ENCODE measurements at places on chromosomes 7 and 10.

DNA sequence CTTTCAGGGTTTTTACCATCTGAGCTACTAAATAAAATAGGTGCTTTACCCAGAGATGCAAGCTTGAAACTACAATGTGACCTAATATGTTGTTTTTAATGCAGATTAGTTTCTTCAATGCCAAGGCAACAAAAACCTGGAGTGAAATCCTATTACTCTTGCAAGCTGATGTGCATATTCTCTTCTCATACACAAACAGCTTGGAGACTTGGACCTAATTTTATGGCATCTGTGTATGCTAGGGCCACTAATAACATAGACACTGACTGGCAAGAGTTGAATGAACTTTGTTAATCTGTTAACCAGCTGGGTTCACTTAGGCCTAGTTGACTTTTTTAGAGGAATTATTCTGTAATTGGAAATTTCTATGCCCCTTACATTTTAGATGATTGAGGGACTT, 23.4 kb upstream of the SMIM30 start:
- no peak for DNase-seq

DNA sequence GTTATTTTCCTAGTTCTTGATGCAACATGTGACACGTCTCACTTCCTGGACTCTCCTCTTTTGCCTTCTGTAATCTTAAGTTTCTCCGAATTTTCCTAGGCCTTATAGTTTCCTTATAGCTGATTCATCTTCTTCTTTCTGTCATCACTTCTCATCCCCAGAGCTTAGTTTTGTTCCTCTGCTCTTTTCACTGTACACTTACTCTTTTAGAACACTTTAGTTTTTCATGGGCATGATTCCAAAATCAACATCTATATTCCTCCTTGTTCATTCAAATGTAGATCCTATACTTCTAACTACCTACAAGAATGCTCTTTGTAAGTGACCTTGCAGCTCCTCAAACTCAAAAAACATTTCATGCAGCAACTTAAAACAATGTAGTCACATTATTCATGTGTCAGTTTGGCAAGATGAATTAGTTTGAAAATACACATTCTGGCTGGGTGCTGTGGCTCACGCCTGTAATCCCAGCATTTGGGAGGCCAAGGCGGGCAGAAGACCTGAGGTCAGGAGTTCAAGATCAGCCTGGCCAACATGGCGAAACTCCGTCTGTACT, 13.1 kb upstream of the SLC26A3 start:
- no peak for DNase-seq

GRCh38 chr10:29356931-29357330, 68.1 kb downstream of the LYZL1 start:
- DNase-seq, result no peak

DNA sequence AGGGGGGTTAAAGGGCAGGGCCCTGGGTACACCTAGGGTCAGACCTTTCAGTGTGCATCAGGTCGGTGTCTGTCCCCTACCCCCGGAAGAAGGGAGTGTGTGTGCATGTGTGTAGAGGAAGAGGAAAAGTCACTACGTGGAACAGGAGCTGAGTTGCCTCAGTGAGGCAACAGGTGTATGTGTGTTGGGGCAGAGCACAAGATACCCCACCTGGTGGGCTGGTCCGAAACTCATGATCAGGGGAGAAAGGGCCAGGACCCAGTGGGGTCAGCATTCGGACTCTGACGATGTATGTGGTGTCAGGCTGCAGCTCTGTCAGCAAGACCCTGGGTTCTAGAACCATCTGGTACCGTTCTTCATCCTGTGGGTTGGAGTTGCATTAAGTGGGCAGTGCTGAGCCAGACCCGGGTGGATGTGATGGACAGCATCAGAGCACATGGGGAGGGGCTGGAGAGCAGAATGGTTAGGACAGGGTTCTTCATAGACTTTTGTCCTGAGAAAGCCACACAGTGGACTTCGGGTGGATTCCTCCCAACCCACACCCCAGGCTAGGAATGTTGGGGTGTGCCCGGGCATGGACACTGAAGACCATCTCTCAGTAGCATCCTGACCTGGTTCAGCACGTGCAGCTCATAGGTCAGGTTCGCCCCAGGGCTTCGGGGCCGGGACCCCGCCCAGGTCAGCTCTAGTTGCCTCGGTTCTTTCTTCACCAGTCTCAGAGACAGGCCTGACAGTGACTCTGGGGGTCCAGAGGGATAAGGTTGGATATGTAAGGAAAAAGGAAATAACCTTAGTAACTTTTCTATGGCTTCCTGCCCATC, 10.7 kb downstream of the EPHA1 start:
- no peak for DNase-seq

- DNase-seq, result peak; percentile 49
Observed at GRCh38 chr7:142481548-142481947, 223.7 kb upstream of the PRSS58 start.

DNA sequence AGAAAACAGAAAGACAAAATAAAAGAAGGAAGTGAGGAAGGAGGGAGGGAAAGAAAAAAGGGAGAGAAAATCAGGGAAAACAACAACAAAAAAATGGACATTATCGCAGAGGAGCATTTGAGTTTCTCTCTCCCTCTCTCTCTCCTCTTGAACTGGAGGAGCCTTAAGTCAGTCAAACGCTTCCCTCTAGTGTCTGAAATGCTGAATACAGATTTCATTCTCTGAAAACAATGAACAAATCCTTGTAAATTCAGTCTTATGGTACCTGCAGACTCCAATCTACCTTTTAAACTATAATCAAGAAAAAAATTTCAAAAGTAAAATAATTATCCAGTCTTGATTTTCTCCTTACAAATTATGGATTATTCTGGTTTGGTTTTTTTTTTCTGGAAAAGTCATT, 89.2 kb upstream of the PFKP start:
- peak; percentile 40 for DNase-seq

GRCh38 chr10:48552946-48553564, 51.8 kb downstream of the ARHGAP22 start:
- no peak for DNase-seq

- DNase-seq, result no peak
Observed at GRCh38 chr10:16259726-16260125, 177.1 kb upstream of the PTER start.

DNA sequence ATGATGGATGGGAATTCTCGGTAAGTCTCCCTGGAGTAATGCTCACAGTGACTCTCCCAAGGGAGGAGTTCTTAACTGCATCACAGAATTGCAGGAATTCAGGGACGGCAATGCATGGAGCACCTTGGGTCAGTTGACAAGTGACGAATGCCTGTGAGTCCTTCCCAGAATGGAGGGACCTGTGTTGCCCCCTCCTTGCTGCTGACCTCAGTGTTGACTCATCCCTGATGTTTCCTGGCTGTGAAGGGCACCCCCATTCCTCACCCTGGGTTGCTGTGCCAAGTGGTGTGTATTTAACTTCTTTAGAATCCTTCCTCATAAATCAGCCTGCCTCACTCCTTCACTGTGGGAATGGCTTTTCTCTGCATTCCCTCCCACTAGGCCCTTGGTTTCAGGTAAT, 98.9 kb downstream of the LRMDA start:
- no peak for DNase-seq

GRCh38 chr7:117110480-117111315, 157.4 kb downstream of the ST7 start:
- DNase-seq, result no peak

GRCh38 chr10:78448994-78449418, 415.3 kb downstream of the RPS24 start:
- DNase-seq, result no peak

GRCh38 chr10:34364253-34365037, 450.7 kb downstream of the PARD3 start:
- no peak for DNase-seq

DNA sequence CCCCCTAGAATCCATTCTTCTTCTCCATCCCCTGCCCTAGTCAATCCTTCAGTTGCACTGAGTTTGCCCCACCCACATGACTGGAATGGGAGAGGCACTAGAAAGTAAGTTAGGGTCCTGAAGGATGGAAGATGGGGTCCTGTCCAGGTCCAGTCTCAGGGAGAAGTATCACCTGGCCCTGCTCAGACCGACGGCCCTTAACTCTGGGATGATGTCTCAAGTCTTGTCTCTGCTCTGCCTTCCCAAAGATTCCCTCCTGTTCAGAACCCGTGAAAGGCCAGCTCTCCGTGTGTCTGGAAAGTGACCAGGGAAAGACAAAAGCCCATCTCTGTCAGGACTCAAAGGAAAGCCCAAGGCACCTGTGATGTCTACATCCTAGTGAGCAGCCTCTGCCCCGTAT, 88.8 kb downstream of the OAT start:
- DNase-seq, result no peak

GRCh38 chr7:35553519-35553918, 141.4 kb downstream of the HERPUD2 start:
- no peak for DNase-seq

GRCh38 chr10:102402512-102402896, 7.0 kb downstream of the NFKB2 start:
- no peak for DNase-seq

DNA sequence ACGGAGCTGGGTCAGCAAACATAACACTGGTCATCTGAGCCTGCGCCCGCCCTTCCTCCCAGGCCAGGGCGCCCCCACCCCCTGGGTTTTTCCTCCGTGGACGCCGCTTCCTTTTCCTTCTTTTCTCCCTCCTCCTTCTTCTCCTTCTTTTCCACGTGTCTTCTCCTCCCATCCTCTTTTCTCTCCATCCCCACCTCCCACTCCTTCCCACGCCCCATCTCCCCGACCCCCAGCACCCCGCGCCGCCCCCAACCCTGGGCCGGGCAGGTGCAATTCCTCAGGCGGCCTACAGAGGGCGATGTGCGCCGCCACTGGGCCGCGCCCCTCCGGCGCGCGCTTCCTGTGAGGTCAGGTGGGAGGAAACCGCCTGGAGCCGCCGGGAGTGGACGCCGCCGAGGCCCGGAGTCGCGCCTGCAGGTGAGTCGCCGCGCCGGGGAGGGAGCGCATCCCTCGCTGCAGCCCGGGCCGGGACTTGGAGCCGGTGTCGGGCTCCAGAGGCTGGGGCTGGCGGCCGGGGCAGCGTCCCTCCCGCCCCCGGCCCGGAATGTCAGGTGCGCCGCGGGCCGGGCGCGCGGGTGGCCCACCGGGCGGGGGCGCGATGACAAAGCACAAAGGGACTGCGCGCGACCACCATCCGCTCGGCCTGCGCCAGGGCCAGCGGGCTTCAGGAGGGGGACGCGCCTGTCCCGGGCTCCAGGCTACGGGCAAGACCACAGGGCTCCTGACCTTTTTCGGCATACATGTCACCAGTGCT, at the start of gene FAM241B:
Gene FAM241B (plus strand): TSS at position 351 of the 754 bp plus-strand sequence. CDS start 1,497 bp downstream, outside the sequence.
- peak; percentile 44 for DNase-seq

DNA sequence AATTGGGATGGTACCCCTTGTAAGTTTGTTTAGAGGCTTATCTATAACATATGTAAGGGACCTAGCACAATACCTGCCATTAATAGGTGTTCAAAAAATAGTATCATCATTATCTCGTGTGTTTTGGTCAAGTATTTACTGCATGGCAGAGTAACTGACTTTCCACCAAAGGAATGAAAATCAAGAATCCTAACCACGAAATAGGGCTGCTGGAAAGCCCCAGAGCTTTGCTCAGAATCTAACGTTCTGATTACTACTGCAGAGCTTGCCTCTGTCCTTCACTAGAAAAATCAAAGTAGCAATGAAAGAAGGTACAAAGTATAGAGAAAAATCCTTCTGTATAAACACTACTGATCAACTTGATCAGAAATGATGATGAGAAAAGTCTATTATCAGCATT, 34.9 kb downstream of the DCLRE1C start:
- DNase-seq, result no peak

DNA sequence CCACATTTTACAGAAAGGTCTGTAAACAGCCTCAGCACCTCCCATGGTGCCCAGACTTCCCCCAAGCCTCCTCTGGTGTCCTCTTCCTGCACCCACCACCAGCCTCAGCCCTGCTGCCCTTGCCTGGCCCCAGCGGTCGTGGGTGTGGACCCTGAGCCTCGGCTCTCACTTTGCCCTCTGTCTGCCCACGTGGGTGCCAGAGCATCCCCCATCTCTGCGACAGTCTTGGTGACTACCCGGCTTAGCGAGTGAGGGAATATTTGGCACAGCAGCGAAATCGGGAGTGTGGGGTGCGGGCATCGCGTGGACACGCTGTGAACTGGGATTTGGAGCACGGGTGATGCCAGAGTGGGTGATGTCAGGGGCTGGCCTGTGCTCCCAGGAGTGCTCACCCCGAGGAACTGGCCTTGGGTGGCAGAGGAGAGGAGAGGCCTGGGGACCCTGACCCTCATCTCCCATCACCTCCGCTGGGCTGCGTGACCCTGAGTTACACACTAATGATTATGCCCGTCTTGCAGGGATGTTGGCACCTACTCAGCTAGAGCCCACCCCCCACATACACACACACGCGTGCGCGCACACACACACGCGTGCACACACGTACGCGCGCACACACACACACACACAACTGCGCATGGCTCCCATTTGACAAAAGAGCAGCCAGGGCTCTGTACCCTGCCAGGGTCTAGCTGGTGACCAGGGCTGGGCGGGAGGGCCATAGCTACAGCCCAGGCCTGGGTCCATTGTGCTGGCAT, 8.7 kb downstream of the ELFN1 start:
- DNase-seq, result no peak

DNA sequence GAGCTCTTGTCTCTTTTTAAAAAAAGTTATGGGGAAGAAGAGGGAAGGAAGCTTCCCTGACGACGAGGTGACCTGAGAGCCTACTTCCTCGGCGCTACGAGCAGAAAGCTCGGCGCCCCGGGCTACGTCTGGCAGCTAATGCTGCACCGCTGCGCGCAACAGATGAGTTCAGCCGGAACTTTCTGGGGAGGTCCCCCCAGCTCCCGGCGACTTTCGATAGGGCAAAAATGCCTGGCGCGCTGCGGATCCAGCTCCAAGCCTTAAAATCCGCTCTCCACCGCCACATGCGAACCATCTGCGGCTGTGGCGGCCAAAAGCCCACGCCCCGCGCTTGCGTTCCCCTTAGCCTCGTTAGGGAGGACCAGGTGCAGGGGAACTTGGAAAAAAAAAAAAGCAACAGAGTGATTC, 621 bp downstream of the P4HA1 start:
- DNase-seq, result peak; percentile 73

DNA sequence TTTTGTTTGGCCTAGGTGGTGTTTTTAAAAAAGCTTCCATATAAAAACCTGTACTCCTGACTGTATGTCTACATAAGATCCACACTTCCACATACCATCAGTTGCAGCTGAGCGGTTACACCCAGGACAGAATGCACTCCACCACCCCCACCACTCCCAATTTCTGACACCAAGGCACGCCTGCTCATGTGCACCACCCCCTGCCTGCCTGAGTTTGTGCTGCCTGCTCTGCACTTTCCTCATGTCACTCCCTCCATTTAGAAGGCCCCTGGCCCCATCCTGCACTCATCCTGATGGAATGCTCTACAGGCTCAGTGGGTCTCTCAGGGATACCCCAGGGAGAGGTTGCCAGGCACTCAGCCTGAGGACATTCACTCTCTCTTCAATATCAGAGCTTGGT, 6.5 kb downstream of the VPS41 start:
- peak; percentile 64 for DNase-seq

- DNase-seq, result no peak
Observed at GRCh38 chr7:96481796-96482195, 159.9 kb upstream of the SLC25A13 start.

GRCh38 chr7:4683043-4683883, 1.2 kb downstream of the FOXK1 start:
- DNase-seq, result no peak

GRCh38 chr10:77641344-77641743, 3.7 kb upstream of the KCNMA1 start:
- no peak for DNase-seq

Data from hematopoietic multipotent progenitor cell treated with erythropoietin and hydrocortisone succinate and interleukin-3 and kit ligand, for 8 days (in vitro differentiated cells).